ENCODE measurements at places on chromosomes 12 and 14.

DNA sequence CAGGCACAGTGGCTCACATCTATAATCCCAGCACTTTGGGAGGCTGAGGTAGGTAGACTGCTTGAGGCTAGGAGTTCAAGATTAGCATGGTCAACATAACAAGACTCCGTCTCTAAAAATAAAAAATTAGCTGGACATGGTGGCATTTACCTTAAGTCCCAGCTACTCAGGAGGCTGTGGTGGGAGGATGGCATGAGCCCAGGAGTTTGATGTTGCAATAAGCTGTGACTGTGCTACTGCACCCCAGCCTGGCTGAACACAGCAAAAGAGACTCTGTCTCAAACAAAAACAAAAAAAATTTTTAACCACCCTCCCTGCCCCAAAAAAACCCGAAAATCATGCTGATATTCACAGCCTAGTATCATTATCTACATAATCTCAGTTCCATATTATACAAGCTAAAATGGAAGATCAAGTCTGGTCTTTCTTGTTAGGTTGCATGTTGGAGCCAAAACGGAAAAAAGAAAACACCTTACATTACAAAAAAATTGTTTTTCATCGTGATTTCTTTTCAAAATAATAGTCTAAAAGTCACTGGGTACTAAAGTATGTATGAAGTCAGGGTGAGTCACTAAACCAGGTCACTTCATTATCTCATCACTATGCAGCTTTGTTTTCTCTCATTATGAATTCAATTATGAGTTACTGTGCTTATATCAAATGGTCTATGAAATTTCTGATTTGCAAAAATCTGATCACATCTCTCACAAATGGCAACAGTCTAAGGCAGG is 13.8 kb downstream of the GXYLT1 start:
- DNase-seq, result peak; percentile 48

DNA sequence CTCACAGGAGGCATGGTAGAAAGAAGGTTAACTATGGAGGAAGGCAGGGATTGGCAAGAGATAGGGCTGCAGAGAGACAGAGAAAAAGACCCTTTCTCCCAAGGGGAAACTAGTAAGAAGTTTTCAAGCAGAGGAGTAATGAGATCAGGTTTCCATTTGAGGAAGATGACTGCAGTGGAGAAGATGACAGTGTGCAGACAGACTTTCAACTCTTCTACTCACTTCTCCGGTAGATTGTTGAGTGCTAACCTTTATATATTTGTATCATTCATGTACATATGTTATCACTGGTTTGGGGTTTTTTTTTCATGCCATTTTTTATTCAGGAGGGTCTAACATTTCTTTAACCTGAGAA is 5.9 kb upstream of the B3GNT4 start:
- DNase-seq, result peak; percentile 31

- DNase-seq, result peak; percentile 5
Observed at GRCh38 chr12:81176796-81177195, 98.9 kb downstream of the ACSS3 start.

- no peak for DNase-seq
Observed at GRCh38 chr12:30631740-30632139, 63.9 kb downstream of the IPO8 start.

DNA sequence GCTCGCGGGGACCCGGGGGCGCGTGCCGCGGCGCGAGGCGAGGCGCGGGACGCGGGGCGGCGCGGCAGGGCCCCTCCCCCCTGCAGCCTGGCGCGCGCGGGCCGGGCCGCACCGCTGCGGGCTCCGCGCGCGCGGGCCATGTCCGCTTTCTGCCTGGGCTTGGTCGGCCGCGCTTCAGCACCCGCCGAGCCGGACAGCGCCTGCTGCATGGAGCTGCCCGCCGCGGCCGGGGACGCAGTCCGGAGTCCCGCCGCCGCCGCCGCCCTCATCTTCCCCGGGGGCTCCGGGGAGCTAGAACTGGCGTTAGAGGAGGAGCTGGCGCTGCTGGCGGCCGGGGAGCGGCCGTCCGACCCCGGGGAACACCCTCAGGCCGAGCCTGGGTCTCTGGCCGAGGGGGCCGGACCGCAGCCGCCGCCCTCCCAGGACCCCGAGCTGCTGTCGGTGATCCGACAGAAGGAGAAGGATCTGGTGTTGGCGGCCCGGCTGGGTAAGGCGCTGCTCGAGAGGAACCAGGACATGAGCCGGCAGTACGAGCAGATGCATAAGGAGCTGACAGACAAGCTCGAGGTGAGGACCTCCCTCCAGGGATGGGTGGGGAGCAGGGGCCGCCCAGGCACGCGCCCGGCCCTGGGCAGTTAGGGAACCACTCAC is 820 bp downstream of the BICDL1 start:
- peak; percentile 77 for DNase-seq

- peak; percentile 50 for DNase-seq
Observed at GRCh38 chr12:70052931-70053497, 190.2 kb upstream of the CNOT2 start.

- DNase-seq, result no peak
Observed at GRCh38 chr14:88064841-88065240, 59.9 kb downstream of the GPR65 start.

GRCh38 chr12:93121729-93122488 is 192.8 kb upstream of the EEA1 start:
- DNase-seq, result peak; percentile 32

DNA sequence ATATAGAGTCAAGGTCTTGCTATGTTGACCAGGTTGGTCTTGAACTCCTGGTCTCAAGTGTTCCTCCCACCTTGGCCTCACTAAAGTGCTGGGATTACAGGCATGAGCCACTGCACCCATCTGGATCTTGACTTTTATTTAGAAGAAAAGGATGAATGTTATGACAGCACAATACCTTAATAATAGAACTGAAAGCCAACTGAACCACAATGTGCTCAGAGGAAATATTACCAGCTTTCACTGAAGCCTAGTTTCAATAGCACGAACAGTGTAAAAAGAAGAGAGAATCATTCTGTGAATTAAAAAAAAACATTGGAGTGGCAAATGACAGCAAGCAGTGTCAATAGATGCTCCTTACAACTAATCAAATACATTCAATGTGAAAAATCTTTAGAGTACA is 239.2 kb upstream of the RMST start:
- no peak for DNase-seq

GRCh38 chr14:93793555-93794324 is 5.5 kb upstream of the PRIMA1 start:
- DNase-seq, result no peak

DNA sequence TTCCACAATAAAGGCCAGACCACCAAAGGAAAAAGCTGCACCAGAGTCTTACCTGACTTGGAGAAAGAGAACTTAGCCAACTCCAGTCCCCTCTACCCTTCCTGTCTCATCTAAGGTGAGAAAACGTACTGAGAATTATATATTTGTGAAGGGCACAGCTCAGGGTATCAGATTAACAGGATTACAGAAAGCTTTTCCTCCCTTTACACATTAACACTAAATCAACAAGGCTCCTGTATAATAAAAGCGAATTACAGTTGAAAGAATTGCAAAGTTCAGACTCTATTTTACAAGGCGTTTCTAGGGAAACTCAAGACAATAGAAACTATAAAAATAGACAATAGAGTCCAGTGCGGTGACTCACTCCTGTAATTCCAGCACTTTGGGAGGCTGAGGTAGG is 82.7 kb upstream of the RPL10L start:
- no peak for DNase-seq

DNA sequence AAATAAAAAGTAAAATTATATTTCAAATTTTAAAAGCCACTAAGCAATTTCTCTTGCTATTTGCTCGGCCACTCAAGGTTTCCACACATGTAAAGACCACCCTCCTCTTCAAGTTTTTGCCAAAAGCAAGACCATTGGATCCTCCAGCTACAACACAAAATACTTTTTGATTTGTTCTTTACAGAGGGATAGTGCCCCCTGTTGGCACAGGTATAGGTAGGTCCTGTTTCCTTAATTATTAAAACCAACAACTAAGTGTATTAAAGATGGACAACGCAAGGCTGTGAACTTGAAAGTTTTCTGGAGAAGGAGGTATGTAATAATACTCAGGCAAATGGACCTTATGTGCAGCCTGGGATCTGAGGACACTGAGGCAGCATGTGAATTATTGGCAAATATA is 23.8 kb downstream of the ATP6V1D start:
- peak; percentile 12 for DNase-seq

DNA sequence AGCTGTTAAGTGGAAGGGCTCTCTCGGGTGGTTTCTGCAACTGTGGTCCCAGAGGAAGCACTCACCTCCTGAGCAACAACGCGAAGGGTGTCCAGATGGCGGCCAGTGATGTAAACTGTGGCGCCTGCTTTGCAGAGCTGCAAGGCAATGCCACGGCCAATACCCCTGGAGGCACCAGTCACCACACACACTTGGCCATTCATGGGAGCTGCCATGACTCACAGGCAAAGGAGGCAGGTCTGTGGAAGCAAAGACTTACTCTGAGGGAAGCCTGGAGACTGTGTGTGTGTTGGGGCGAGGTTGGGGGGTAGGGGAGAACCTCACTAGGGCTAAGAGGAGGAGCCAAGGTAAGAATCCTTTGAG is 707 bp downstream of the DHRS1 start:
- DNase-seq, result peak; percentile 67

DNA sequence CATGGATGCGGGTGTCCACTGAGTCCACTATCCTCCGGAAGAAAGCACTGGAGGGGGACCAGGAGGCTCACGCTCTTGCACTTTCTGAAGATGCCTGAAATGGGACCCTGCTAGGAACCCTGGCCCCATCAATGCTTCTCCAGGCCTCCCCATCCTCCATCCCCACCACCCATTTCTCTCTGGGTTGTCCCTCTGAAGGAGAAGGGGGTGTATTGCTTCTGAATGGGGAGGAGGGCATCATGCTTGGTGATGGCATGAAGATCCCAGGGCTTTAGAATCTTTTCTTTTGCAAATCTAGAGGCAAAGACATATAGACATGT is 681 bp upstream of the JPH4 start:
- no peak for DNase-seq

DNA sequence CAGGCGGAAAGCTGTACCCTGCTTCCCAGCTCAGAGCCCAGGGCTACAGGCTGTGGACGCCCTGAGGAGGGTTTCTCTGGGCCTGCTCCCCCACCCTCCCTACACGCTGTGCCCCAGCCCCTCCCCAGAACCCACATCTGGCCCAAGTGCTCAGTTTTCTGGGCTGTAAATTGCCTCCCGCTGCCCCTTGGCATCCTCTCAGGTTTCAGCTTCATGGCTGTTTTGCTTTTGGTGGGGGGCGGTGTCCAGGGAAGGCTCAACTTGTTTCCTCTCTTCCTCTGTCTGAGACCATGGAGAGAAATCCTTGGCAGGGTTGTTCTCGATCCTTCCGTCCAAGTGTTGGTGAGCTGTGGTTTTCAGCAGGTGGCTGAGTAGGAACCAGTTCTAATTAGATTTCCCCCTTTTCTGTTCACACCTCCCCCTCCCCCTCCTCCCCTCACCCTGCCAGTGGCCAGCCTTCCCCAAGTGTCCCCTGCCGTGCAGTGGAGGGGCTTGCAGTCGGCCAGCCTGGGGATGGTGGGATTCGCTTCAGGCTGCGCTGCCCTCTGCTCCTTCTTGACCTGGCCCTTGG is 61.8 kb downstream of the TSPAN9 start:
- DNase-seq, result no peak

- DNase-seq, result no peak
Observed at GRCh38 chr12:64332938-64333337, 57.6 kb downstream of the C12orf56 start.

DNA sequence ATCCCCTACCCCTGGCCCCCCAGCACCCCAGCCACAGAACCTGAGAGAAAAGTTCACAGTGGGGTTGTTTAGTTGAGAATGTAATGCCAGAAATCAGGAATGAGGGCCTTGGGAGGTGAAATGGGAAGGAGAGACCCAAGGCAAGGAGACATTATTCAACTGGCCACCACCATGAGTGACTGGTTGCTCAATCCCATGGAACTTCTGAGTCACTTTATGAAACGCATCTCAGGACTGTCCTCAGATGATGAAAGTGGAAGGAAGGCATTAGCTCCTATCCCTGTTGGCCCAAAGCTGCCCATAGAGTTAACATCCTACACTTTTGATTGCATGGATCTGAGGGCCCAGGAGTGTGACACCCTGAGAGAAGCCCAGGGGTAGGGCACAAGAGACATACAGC is 25.4 kb upstream of the TCL1A start:
- no peak for DNase-seq

DNA sequence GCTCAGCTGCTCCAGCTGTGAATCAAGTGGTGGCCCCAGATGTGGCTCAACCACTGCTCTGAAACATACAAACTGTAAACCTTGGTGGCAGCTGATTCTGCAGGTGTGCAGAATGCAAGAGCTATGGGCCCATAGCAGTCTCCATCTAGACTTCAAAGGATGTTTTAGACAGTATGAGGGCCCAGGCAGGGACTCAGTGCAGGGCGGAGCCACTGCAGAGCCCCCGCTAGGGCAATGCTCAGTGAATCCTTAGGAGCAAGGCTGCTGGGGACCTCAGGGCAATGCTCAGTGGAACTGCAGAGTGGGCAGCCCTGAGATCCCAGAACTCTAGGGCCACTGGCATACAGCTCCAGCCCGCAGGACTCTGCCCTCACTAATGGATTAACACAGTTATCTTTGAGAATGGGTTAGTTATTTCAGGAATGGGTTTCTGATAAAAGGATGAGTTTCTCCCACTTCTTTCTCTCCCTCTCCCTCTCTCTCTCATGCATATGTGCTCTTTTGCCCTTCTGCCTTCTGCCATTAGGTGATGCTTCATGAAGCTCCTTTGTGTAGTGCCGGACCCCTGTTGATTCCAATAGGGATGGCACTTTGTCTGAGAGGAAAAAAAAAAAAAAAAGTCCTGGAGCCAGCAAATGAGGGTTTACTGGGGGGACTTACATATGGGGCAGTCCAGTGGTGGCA is 48.4 kb upstream of the JDP2 start:
- no peak for DNase-seq

DNA sequence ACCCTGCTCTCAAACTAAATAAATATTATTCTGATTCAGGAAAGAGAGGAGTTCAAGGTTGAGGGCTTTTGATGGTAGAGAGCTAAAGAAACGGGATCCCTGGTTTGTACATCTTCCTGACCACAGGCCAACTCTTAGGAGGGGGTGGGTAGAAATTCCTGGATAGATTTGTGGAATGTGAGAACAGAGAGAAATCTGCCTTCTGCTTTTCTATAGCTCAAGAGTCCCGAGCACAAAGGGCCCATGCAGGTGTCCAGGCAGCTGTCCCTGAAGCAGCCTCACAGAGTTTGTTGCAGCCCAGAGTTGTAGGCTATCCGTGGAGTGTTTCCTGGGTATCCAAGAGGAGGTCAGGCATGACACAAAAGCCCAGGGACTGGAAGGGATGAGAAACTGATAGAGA is 198.6 kb downstream of the BCAT1 start:
- DNase-seq, result no peak

DNA sequence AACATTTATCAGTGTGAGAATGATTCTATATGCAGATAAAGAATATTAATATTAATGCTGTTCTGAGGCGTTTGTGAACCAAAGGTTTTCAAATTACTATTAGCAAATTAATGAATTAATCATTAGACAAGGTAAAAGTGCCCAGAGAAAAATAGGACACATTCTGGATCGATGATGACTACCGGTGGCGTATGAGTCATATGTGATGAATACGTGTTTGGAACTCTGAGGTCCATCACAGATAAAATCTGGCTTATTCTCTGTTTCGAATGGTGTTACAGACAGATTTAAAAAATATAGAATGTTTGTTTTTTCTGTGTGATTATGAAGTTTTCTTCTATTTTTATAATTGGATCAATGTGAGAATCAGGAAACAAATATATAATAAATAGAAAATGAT is 79.2 kb upstream of the RTL1 start:
- DNase-seq, result no peak

- DNase-seq, result no peak
Observed at GRCh38 chr14:36671149-36671548, 9.5 kb downstream of the PAX9 start.

Measured in myocyte (in vitro differentiated cells).